ENCODE measurements at places on chromosomes 3 and 15. TPM values are rescaled to one million over a fixed set of nuclear protein-coding genes. Genes with fewer than 3 reads are reported as not detected.

- no peaks in the 10 kb centered on the region for H3K36me3 ChIP-seq
- no peak overlapping the region for H3K27ac ChIP-seq
- H3K4me3 ChIP-seq: no peak overlapping the region
- H3K27me3 ChIP-seq: peaks cover 18% of the 10 kb centered on the region
Measured at GRCh38 chr15:29611057-29611456, 211.2 kb downstream of the TJP1 start.

- no peaks in the 10 kb centered on the region for H3K36me3 ChIP-seq
- ATAC-seq: no peak
- H3K4me3 ChIP-seq: no peak overlapping the region
- no peaks in the 10 kb centered on the region for H3K27me3 ChIP-seq
Measured at GRCh38 chr3:87624860-87625259, 348.5 kb upstream of the POU1F1 start.

DNA sequence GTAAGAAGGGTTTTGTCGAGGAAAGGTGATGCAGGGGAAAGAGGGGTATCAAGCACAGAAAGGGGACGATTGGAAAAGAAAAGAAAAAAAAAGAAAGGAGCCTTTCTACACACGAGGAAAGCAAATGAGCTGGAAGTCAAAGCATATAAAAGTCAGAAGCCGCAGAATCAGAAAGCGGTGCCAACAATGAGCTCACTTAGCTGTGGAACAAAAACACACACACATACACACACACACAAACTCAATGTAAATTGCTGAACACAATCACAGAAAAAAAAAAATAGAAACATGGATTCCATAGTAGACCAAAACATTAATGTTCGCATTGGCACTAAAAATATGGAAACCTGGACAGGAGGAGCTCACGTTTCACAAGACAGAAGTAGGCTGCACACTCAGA, 63.4 kb upstream of the FEZF2 start:
- no peak overlapping the region for H3K4me3 ChIP-seq
- H3K27ac ChIP-seq: no peak overlapping the region
- H3K27me3 ChIP-seq: peaks cover 9% of the 10 kb centered on the region
- H3K36me3 ChIP-seq: no peaks in the 10 kb centered on the region

DNA sequence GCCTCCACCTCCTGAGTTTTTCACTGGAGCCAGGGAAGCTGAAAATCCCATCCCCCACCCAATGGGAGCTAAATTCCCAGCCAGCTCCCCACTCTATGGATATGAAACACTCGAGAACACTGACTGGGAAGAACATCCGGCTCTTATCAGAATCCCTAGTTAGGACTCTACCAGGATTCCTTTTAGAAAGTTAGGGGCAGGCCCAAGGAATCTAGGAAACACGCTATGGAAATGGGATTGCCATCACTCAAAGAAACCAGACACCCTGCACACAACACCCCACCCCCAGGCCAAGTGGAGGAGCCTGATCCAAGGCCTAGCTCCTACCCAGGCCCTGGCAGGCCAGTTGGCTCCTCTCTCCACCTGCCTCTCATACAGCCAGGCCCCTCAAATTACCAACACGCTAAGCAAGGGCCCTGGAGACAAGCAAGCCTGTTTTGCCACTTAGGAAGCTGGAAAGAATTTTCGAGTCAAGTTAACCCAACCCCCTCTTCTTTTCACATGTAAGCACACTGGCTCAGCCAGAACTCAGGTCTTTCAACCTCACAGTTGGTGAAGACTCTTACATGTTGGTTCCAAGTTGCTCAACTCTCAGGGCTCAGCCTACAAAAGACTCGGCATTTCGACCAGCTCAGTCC, 75.5 kb downstream of the RBPMS2 start:
- no peak overlapping the region for H3K27ac ChIP-seq
- H3K36me3 ChIP-seq: peaks cover 31% of the 10 kb centered on the region
- H3K4me1 ChIP-seq: peaks cover 54% of the 10 kb centered on the region
- no peak for ATAC-seq

DNA sequence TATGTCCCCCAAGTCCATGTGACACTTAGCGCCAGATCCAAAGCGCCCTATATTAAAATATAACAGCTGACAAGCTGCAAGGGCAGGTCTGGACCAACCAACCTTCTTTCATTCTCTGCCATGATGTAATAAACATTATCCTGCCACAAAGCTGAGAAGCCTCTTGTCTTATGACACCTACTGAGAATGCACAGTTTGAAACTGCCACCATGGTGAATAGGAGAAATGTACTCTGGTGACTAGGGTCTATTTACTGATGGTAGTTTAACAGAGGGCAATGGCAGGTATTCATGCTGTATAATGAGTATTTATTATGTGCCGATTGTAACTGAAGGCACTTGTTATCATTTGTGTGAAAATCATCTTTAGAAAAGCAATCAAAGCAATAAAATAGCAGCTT, 634.0 kb downstream of the OTOL1 start:
- H3K27ac ChIP-seq: no peak overlapping the region
- no peaks in the 10 kb centered on the region for H3K4me1 ChIP-seq
- no peak overlapping the region for H3K4me3 ChIP-seq
- H3K36me3 ChIP-seq: no peaks in the 10 kb centered on the region

DNA sequence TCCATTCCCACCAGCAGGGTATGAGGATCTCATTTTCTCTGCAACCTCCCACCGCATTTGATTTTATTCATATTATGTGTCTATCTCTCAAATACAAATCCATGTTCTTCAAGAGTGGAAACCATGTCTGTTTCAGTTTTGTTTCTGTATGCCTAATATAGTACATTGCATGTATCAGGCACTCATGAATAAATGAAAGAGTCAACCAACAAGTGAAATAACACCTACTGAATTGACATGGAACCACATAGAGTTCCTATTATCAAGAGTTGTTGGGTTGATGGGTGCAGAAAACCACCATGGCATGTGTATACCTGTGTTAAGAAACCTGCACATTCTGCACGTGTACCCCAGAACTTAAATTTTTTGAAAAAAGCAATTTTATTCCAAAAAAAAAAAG, 466.8 kb downstream of the LPP start:
- H3K27me3 ChIP-seq: no peaks in the 10 kb centered on the region
- no peak overlapping the region for H3K4me3 ChIP-seq
- H3K36me3 ChIP-seq: no peaks in the 10 kb centered on the region
- H3K27ac ChIP-seq: no peak overlapping the region
- H3K4me1 ChIP-seq: no peaks in the 10 kb centered on the region

DNA sequence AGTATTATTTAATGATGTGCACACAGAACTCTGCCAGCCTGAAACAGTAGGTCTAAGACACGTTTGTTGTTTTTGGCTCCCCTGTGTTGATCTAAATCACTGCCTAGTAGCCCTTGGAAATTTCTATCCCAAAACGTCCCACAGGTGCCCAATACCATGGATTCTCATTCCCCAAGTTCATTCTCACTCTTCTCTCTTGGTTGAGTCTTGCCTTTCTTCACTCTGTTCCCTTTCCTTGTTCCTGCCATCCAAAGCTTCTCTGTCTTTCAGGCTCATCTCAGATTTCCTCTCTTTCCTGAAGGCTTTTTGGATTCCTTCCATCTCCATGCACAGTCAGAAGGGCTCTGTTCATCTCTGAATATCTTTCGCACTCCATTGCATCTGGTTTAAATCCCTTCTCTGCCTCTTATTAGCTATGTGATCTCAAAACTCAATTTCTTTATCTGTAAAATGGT, 54.2 kb downstream of the PPARG start:
- H3K27me3 ChIP-seq: no peaks in the 10 kb centered on the region
- no peaks in the 10 kb centered on the region for H3K36me3 ChIP-seq
- H3K4me1 ChIP-seq: peaks cover 9% of the 10 kb centered on the region

- no peak overlapping the region for H3K4me3 ChIP-seq
- H3K36me3 ChIP-seq: no peaks in the 10 kb centered on the region
- H3K27me3 ChIP-seq: peaks cover 16% of the 10 kb centered on the region
Measured at GRCh38 chr3:8607234-8608040, 37.2 kb downstream of the SSUH2 start.

GRCh38 chr3:64805248-64805647, 117.4 kb upstream of the ADAMTS9 start:
- H3K4me3 ChIP-seq: no peak overlapping the region
- no peaks in the 10 kb centered on the region for H3K27me3 ChIP-seq
- no peak overlapping the region for H3K27ac ChIP-seq
- H3K4me1 ChIP-seq: no peaks in the 10 kb centered on the region

- peaks cover 14% of the 10 kb centered on the region for H3K36me3 ChIP-seq
- peaks cover 5% of the 10 kb centered on the region for H3K4me1 ChIP-seq
- no peak overlapping the region for H3K27ac ChIP-seq
- ATAC-seq: no peak
Measured at GRCh38 chr3:170372190-170372879, 14.8 kb downstream of the SKIL start.

TMEM212 gene
- not detected for total RNA-seq

NR2E3 gene
- total RNA-seq: not detected

CORO2B gene
- total RNA-seq: 0.26 TPM

DAG1 gene
- total RNA-seq: 12.3 TPM

PLSCR5 gene
- total RNA-seq: not detected

Data from activated T-helper 17 cell treated with anti-CD3 and anti-CD28 coated beads, Interleukin-2, amount 50 U/mL, for 72 hours (primary cell).